ENCODE measurements at places on chromosomes 6 and 20. TPM values are rescaled to one million over a fixed set of nuclear protein-coding genes. Genes with fewer than 3 reads are reported as not detected.
A peak's percentile ranks its signal among the peaks of the same experiment; 100 is the strongest.

Gene TTLL9
- polyA plus RNA-seq: 0.30 TPM

Gene GTSF1L
- polyA plus RNA-seq: 1.7 TPM

Gene ZBTB46
- 14.7 TPM for polyA plus RNA-seq

Gene SNAP91
- polyA plus RNA-seq: 2.9 TPM

Gene TMC2
- 0.10 TPM for polyA plus RNA-seq

Gene LHFPL5
- polyA plus RNA-seq: not detected

Gene SLC16A10
- polyA plus RNA-seq: 0.46 TPM

Gene CCN6
- polyA plus RNA-seq: not detected

Gene EPB41L1
- 2.6 TPM for polyA plus RNA-seq

DNA sequence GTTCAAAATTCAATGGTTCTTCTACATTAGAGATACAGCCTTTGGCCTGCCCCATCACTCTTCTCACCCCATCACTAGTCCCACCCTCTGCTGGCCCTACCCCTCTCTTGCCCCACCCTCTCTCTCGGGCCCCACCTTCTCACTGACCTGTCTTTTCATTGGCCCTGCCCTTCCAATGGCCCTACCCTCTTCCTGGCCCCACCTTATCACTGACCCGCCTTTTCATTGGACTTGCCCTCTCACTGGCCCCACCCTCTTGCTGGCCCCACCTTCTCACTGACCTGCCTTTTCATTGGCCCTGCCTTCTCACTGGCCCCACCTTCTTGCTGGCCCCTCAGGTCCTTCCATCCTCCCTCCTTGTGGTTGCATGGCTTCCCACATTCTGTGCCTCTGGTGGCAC is 107.2 kb upstream of the PLEKHG1 start:
- DNase-seq: no peak

- DNase-seq: no peak
These were observed 524.1 kb upstream of the NRSN1 start for GRCh38 chr6:23601811-23602345.

DNA sequence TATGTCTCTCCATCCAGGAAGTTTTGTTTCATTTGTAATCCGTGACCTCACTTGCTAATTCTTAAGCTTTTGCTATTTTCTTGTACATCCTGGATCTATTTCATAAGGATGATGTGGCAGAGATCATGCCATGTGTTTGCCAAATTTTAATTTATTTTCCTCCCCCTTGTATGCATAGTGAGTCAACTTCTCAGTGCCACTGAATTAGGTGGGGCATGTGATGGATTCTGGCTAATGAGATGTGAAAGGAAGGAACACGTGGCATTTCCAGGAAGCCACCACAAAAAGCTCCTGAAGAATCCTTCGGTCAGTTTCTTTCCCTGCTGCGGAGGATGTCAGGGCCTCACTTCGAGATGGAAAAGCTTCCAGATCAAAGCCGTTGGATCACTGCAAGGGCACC is 86.2 kb upstream of the PRL start:
- DNase-seq: no peak

DNA sequence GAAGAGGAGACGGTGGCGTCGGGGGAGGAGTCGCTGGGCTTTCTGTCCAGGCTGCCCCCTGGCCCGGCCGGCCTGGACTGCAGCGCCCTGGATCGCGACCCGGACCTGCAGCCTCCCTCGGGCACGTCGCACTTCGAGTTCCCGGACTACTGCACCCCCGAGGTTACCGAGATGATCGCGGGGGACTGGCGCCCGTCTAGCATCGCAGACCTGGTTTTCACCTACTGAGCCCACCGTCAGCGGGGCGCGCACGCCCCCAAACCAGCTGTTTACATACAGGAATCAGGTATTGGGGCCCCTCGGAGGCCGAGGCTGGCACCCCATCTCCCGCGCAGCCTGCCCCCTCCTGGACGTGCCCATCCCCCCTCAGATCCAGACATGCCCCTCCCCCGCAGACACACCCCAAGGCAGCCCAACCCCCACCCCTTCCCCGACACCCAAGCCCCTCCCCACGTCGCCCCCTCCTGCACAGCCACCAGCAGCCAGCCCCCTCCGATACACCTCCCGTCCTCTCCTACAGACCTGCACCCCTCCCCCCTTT is 1.4 kb downstream of the SOX12 start:
- DNase-seq: peak; percentile 92

DNA sequence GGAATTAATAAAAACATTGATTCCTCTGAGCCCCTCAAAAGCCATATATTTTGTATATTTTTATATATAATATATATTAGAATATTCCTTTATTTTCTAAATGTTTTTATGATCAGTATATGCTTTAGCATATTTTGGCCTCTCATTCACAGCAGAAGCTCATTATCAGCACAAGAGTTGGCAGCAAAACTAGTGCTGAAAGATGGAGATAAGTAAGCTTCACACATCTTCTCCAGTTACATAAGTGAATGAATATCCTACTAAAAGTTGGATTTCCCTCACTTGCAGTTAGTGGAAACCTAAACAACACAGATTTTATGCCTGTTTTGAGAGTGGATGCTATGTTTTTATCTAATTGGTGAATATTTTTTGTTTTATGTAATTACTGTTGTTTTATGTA is 1303.8 kb upstream of the ADGRB3 start:
- no peak for DNase-seq

- DNase-seq: no peak
These were observed 73.9 kb upstream of the DUSP22 start for GRCh38 chr6:218153-219018.

GRCh38 chr20:33664762-33665144 is 2.0 kb upstream of the ACTL10 start:
- DNase-seq: no peak

DNA sequence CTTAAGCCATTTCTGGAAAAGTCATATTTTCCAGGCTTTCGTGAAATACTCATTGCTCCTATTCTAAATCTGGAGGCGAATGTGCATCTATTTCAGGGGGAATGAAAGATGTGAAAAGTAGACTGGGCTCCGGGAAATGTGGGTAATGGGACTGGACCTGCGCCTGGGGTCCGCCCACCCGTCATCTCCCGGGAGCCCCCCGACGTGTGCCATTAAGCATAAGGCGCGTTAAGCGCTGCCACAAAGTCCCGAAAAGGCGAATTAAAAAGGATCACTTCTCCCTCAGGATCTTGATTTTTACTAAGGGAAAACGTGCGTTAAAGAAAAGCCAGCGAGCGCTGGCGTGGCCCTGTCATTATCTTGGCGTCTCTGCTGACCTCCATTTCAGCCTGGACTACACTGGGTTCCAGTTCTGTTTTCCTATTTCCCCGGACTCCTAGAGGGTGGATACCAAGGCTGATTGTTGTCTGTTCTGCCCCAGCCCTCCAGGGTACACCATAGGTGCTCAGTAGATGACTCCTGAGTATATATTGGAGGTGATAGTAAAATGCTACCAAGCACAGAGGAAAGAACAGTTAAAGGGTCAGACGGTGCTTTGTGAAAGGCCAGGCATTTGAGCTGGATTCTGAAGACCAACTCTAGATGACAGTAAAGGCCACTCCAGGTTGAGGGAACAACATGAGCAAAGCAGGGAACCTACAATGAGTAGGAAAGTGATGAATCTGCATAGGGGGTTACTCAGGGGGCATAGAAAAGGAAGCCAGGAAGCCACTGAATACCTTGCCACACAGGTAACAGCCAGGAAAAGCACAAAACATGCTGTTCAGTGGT is 89.2 kb upstream of the ARID1B start:
- DNase-seq: no peak

DNA sequence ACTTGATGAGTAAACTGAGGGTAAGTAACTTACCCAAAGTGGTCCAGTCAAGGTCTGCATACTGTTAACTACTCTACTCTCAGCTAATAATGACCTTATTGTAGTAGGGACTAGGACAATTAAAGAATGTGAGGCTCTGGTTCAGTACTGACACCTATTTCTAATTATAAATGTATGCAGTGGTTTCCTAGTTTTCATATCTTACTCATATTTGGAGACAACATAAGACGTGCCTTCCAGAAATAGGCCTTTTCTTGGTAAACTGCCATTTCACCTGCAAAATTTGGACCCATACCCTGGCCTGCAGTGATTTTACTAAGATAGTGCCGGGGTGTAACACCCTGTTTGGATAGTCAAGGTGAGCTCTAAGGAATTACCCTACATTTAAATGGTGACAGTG is 24.7 kb downstream of the GJA1 start:
- no peak for DNase-seq

DNA sequence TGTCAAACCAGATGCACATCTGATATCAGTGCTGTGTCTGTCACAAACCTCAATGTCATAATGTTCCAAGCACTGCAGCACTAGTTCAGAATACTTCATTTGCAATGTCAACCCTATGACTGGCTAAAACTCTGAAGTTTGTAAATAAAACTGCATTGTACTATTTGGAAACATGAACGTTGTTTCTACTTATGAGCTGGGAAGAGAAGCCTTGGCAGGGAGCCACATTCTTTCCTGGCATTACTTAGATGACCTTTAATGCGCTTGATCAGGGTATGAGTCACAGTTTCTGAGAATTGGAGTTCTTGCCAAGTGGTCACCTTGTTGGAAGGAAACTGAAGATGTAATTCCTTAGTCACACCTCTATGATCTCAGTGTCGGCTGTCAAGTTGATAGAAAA is 664.8 kb upstream of the MMS22L start:
- no peak for DNase-seq

- DNase-seq: no peak
These were observed 19.6 kb upstream of the MRAP2 start for GRCh38 chr6:84013931-84014330.

DNA sequence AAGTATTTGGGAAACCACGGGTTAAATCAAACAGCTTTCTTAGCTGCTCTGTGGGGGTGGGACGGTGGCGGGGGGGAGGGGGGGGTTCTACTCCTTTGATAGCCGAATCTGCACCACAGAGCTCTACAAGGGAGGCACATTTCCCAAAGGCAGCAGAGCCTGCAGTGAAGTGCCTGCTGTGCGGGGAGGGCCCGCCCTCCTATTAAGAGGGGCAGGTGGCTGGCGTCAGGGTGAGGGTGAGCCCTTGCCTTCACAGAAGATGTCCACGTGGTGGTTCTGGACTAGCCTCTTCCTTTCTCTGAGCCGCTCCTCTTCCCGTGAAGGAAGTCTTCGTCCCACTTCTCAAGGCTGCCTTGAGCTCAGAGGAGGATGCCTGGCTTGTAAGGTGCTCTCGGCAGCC is 174.9 kb upstream of the THBS2 start:
- no peak for DNase-seq

DNA sequence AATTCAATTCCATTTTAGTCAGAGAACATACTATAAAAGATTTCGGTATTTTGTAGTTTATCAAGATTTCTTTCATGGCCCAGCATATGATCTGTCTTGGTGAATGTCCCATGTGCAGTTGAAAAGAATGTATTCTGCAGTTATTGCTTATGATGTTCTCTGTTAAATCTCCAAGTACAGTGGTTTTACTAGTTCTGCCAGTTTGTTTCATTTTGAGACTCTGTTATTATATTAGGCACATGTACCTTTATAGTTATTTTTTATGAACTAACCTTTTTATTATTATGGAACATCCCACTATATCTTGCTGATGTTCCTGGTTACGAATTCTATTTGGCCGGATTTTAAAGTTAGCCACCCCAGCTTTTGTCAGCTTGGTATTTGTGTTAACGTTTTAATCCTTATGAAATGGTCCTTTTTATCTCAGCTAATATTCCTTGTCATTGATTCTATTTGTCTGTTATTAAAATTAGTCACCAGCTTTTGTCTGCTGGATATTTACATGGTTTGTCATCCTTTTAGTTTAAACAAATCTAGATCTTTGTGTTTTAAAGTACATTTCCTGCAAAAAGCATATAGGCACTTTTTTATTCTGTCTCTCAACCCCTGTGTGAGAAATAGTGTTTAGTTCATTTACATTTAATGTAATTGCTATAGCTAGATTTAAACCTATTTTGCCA is 48.9 kb downstream of the VTA1 start:
- no peak for DNase-seq

DNA sequence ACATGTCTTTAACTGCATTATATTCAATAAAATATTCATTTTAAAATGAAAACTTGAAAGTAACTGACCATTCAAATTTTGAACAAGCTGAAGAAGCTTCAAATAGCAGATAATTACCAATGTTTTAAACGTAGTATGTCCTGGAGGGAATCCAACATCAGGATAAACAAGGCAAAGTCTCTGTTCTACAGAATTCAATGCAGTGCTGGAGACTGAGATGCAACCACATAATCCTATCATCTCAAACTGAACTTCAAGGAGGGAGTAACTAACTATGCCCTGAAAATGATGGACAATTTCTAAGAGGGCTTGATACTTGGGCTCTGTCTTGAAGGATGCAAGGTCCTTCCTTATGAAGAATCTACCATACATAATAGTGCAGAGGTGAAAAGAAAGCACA is 100.7 kb downstream of the PRKN start:
- no peak for DNase-seq

GRCh38 chr6:147560670-147561069 is 52.2 kb downstream of the SAMD5 start:
- no peak for DNase-seq

- DNase-seq: no peak
These were observed 344.6 kb downstream of the SYNE1 start for GRCh38 chr6:152292555-152292954.

GRCh38 chr20:8228315-8228714 is 96.2 kb downstream of the PLCB1 start:
- DNase-seq: no peak

- no peak for DNase-seq
These were observed 121.2 kb downstream of the PXDC1 start for GRCh38 chr6:3630258-3630835.

DNA sequence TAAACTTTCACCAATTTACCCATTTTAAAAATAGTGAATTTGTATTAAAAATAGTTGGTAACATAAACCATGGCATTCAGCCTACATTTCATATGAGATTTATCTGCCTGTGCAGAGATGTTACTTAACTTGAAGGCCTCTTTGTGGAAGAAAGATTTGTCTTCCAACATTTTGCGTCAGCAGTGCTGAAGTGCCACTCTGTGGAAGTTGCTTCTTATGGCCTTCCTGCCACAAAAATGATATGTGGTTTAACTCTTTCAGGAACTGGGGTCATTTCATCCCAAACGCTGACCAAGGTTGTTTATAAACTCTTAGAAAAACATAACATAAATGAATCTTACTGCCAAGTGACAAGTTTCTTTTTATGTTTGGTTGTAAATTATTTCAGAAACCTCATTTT is 246.8 kb downstream of the ARID1B start:
- no peak for DNase-seq

DNA sequence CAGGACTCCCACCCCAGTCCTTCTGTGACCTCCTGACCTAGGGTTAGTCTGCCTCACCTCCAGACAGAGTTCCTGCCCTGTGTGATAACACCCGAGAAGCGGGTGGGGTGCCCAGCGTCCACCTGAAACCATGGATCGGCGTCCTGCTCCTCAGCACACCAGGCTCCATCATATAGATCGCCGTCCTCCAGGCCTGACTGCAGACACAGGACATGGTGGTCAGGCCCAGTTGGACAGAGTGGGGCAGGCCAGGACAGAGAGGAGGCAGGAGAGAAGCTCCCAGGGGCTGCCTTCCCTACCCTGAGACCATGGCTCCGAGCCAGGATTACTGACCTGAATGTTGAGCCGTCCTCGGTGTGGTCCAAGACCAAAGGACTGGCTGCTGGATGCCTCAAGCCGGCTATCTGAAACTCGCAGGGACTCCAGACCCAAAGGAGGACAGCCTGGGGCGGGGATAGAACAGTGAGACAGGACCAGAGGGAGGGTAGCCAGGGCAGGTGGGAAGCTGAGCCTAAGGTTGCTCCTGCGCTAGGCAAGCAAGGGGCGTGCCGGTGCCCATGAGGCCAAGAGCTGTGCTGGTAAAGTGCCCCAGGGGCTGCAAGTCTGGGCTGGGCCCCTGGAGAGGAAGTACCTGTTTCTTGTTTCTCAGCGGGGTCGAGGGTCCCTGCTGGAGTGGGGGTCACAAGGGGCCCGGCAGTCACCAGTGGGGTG is 2.2 kb downstream of the CPXM1 start:
- DNase-seq: no peak

Measured in spleen (tissue), 13 donors.